ENCODE measurements at places on chromosomes 16 and 17. TPM values are rescaled to one million over a fixed set of nuclear protein-coding genes. Genes with fewer than 3 reads are reported as not detected.

DNA sequence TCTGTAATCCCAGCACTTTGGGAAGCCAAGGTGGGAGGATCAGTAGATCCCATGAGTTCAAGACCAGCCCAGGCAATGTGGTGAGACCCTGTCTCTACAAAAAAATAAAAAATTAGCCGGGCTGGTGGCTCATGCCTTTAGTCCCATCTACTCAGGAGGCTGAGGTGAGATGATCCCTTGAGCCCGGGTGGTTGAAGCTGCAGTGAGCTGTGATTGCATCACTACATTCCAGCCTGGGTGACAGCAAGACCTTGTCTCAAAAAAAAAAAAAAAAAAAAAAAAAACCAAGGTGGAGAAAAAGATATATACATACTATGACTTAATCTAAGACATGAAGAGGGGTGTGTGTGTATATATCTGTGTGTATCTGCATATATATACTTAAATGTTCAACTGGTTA lies 26.7 kb downstream of the BBS2 start:
- DNase-seq = no peak

DNA sequence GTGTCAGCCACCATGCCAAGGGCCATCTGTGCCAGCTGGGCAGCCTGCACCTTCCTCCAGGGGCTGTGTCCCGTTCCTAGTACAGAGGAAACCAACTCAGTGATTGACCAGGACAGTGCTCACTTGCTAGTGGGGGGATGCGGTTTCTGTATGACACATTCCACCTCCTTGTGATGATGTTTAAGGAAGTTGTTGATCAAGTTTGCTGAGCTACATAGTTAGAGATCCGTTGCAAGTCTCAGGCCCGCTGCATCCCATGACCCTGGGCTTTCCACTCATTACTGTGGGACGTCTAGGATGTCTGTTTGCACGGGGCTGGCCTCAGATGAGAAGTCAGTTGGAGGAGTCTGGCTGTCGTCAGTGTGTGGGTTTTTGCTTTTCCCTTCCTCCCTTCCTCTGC lies 33.6 kb downstream of the RNF213 start:
- no peak for DNase-seq

GRCh38 chr17:60158751-60159478 lies 9.1 kb downstream of the CA4 start:
- no peak for DNase-seq

GRCh38 chr17:41724476-41725050 lies 9.9 kb downstream of the HAP1 start:
- DNase-seq = no peak

The EFCAB3 gene
- total RNA-seq = not detected

- DNase-seq = peak; percentile 15
Observed at GRCh38 chr17:57986841-57987580, 1.0 kb downstream of the VEZF1 start.

- no peak for DNase-seq
Observed at GRCh38 chr17:72432143-72432621, 311.4 kb downstream of the SOX9 start.

- no peak for DNase-seq
Observed at GRCh38 chr16:56269281-56269680, 78.0 kb downstream of the GNAO1 start.

DNA sequence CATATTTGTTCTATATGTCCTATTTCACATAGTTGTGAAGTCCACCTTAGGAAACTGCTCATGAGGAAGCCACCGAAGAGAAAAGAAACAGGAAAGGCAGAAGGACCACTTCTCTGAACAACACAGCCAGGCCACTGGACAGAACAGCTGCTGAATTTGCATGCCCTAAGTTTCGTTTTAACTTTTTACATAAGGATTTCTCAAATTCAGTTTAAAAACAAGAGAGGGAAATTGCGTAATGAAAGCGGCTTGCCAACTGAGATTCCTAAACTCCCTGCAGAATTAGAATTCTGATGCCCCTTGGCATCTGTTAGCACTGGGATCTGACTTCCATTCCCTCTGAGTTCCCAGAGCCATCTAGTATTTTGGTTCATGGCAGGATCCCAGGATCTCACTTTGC lies 5.0 kb upstream of the CCL8 start:
- DNase-seq = no peak

DNA sequence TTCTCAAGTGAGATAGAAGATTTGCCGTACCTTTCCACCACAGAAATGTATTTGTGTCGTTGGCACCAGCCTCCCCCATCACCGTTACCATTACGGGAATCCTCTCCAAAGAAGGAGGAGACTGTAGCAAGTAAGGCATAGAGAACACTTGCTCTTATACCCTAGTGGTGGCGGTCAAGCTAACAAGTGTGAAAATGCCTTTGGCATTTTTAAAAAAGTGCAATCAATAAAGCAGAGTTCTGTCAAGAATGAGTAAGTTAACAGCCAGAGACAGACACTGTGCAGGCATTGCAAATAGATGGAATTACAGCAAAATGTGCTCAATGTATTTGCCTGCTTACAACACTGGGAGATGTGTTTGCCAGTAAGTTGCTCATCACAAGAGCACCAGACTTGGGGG lies 7.7 kb downstream of the MSL1 start:
- DNase-seq = no peak

The SMIM5 gene
- 0.05 TPM for total RNA-seq

DNA sequence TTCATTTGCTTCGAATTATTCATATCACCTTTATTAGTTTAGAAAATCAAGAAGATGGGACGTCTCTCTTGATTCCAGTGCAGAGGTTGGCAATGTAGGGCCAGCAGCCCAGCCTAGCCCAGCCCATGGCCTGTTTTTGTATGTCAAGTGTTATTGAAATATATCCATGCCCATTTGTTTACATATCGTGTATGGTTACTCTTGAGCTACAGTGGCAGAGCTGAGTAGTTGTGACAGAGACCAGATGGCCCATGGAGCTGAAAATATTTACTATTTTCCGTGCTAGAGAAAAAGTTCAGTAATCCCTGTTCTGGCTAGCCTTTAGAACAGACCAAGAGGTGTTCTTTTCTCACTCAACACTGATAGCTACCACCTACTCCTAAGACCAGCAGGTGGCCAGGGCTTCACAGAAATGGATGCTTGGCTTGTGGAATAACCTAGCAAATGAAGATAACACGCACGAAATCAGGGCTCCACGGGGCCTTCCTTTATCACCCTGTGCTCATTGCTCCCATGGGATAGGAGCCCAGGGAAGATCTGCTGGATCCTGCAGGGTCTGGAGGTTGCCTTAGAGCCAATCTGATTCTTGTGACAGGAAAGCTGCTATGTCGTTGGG lies 123.2 kb upstream of the ANKFN1 start:
- DNase-seq = no peak

DNA sequence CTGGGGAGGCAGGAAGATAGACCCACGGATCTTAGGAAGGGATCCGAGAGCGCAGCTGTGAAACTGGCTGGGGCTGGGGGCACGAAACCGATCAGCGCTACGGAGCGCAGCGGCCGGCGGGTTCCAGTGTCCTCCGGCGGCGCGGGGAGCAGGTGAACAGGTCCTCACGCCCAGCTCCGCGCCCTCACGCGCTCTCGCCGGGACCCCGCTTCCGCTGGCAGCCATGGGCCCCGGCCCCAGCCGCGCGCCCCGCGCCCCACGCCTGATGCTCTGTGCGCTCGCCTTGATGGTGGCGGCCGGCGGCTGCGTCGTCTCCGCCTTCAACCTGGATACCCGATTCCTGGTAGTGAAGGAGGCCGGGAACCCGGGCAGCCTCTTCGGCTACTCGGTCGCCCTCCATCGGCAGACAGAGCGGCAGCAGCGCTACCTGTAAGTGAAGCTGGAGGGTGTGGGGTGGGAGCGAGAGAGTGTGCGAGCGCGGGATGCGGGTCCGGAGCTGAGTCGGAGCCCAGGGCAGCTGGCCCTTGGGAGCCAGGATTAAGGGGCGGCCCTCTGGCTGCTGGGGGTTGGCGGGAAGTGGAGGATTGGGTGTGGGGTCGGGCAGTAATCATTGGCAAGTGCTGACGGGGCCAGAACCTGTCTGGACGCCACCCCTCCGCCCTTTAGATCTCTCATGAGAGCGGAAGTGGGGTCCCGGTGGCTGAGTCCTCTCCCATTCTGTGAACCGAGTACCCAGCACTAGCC lies 479 bp downstream of the ITGA3 start:
- DNase-seq = peak; percentile 52

GRCh38 chr16:10312784-10313724 lies 72.8 kb upstream of the ATF7IP2 start:
- no peak for DNase-seq

GRCh38 chr16:27769561-27770255 lies 219.8 kb downstream of the KATNIP start:
- DNase-seq = no peak
